ENCODE measurements at places on chromosomes 1 and 21. TPM values are rescaled to one million over a fixed set of nuclear protein-coding genes. Genes with fewer than 3 reads are reported as not detected.

DNA sequence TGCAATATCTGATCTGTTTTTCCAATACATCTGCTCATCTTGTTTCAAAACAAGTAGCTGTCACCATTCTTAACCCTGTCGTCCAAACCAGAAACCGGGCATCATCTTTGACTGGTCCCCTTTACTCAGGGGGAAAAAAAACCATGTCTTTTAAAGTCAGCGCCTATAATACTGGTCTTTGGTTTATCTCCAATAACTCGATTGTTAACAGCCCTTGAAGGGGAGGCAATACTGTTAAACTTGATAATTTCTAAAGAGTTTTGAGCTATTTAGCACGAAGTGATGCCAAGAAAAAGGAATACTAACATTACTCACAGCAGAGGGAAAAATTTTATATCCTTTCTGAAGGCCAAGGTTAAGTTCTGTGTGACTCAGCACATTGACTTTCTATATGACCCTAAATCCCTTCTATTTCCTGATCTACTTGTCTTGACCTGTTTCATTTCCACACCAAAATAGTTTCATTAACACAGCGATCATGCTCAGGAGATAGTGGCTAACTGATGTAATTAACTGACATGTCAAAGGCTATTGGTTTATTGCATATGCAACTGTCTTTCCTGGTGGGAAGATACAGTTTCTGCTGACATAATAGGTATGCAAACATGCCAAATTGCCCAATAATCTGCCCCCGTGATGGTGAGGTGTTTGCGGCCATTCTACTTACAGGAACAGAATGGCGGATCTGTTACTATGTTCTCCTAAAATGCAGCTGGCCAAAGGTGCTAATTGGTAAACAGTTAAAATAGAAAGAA is 59.1 kb downstream of the NFIA start:
- H3K27ac ChIP-seq: no peak overlapping the region
- no peaks in the 10 kb centered on the region for H3K27me3 ChIP-seq
- H3K4me3 ChIP-seq: no peak overlapping the region
- no peaks in the 10 kb centered on the region for H3K36me3 ChIP-seq
- no peak for DNase-seq

Gene DCST2
- 1.3 TPM for total RNA-seq

DNA sequence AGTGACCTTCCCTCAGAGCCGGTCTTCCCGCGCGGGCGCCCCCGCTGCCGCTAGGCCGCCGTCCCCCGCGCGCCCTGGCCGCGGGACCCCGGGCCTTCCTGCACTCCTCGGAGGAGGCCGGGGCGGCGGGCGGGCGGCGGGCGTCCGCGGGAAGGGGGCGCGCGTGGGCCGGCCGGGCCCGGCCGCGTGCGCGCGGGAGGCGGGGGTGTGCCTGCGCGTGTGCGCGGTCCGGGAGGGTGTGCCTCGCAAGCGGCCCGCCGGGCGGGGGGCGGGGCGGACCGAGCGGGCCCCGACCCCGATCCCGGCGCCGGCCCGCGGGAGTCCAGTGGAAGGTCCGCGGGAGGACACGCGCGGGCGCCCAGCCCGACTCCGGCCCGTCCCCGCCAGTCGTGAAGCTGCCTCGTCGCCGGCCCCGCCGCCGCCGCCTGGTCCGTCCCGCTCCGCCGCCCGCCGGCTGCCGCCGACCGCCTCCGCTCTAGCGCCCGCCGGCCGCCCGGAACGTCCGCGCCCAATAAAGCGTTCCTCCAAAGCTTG is 438 bp downstream of the MRPS6 start:
- no peaks in the 10 kb centered on the region for H3K27me3 ChIP-seq
- H3K4me3 ChIP-seq: peak overlapping the region; percentile 95
- peaks cover 3% of the 10 kb centered on the region for H3K36me3 ChIP-seq
- peaks cover 42% of the 10 kb centered on the region for H3K4me1 ChIP-seq

Gene IL23R
- total RNA-seq: not detected

Gene SMCP
- total RNA-seq: not detected

DNA sequence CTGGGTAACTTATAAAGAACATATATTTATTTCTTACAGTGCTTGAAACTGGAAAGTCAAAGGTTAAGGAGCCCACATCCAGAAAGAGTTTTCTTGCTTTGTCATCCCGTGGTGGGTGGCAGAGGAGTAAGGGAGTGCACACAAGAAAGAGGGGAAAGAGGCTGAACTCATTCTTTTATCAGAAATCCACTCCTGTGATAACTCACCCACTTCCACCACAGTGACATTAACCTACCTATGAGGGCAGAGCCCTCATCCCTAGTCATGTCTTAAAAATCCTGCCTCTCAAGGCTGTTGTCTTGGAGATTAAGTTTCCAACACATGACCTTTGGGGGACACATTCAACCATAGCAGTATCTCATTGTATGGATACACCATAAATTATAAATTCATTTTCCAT is 32.5 kb upstream of the RGS4 start:
- no peak for DNase-seq
- no peak overlapping the region for H3K4me3 ChIP-seq
- no peaks in the 10 kb centered on the region for H3K27me3 ChIP-seq
- no peaks in the 10 kb centered on the region for H3K36me3 ChIP-seq
- H3K27ac ChIP-seq: no peak overlapping the region

GRCh38 chr1:5424802-5425703 is 567.2 kb downstream of the NPHP4 start:
- H3K27me3 ChIP-seq: peaks cover 4% of the 10 kb centered on the region
- H3K4me3 ChIP-seq: peak overlapping the region; percentile 67
- DNase-seq: no peak
- H3K36me3 ChIP-seq: no peaks in the 10 kb centered on the region
- H3K4me1 ChIP-seq: peaks cover 65% of the 10 kb centered on the region

DNA sequence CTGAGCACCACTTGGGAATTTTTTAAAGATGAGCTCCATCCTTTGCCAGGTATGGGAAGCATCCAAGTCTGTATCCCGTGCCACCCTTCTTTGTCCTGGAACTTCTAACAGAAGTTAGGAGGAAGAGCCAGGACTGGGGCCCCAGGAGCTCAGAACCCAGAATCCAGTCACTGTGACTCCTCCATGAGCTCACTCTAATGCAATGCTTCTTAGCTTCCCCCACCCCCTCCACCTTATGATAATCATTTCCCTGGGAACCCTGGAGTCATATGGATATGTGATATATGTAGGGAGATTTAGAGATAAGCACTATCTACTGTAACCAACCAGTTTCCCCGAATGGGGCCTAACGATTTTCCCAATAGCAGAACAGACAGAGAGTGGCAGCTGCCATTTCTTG is 758 bp upstream of the SPRR5 start:
- no peaks in the 10 kb centered on the region for H3K4me1 ChIP-seq
- no peak overlapping the region for H3K27ac ChIP-seq
- peaks cover 8% of the 10 kb centered on the region for H3K27me3 ChIP-seq

DNA sequence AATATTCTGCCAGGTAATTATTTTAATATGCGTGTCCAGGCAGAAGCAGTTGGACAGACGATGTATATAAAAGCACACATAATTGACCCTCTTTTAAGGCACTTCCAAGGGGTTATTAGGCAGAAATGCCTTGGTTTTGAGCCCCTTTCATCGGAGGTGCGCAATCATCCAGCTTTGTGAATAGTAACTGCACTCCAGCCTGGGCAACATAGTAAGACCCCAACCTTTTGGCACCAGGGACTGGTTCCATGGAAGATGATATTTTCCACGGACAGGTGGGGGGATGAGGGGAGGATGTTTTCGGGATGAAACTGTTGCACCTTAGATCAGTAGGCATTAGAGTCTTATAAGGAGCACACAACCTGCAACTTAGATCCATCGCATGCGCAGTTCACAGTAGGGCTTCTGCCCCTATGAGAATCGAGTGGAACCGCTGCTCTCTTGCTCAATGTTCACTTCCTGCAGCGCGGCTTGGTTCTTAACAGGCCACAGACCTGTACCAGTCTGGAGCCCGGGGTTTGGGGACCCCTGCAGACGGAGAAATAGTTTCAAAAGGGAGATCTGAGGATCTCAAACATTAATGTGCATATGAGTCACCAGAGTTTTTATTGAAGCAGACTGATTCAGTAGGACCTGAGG is 1.8 kb upstream of the MCOLN2 start:
- H3K27me3 ChIP-seq: peaks cover 89% of the 10 kb centered on the region
- DNase-seq: peak; percentile 2
- H3K4me3 ChIP-seq: peak overlapping the region; percentile 73

DNA sequence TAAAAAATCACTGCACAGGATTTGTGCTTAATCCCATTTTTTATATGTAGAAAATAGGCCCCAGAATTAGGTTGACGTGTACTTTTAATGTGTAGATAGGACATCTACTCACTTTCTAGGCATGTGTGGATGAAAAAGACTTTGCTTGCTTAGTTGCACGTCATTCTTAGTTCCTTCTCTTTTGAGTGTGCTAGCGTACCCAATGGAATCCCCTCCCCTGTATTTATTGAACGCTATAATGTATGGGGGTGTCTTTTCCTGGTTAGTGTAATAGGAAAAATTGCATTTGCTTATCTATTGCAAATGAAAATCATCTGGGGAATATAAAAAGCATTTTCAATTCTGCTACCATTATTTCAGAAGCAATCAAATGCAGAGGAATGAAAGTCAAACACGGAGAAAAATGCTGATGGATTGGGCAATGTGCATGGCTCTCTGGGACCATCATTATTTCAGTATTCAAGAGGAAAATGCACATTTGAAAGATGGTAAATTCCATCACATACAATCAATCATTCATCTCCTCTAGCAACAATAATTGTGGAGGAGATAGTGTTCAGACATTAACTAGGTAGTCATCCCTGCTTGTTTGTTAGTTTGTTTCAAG is 277.0 kb upstream of the B3GALT2 start:
- no peak overlapping the region for H3K4me3 ChIP-seq
- no peak overlapping the region for H3K27ac ChIP-seq
- H3K36me3 ChIP-seq: no peaks in the 10 kb centered on the region
- no peak for DNase-seq
- peaks cover 16% of the 10 kb centered on the region for H3K4me1 ChIP-seq

Gene C4BPB
- not detected for total RNA-seq

DNA sequence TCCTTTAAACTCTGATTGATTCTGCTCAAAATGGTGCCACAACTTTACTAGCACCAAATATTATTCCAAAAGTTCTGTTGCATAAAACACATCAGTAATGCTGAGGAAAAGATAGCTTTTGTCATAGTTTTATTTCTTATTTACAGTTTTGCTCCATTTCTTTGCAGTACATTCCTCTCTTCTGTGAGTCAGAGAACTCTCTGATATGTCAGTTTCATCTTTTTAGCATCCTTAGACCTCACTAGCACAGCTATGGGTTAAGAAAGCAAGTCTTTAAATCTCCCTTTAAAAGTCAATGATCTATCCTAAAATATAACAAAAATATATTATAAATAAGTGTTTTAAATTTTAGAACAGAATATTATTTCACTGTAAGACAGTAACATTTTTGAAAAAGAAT is 356.6 kb upstream of the SNX7 start:
- no peak overlapping the region for H3K4me3 ChIP-seq
- H3K4me1 ChIP-seq: peaks cover 8% of the 10 kb centered on the region
- no peak overlapping the region for H3K27ac ChIP-seq
- DNase-seq: no peak
- H3K36me3 ChIP-seq: no peaks in the 10 kb centered on the region
- no peaks in the 10 kb centered on the region for H3K27me3 ChIP-seq

Gene DCST1
- not detected for total RNA-seq

Gene C1orf141
- not detected for total RNA-seq

DNA sequence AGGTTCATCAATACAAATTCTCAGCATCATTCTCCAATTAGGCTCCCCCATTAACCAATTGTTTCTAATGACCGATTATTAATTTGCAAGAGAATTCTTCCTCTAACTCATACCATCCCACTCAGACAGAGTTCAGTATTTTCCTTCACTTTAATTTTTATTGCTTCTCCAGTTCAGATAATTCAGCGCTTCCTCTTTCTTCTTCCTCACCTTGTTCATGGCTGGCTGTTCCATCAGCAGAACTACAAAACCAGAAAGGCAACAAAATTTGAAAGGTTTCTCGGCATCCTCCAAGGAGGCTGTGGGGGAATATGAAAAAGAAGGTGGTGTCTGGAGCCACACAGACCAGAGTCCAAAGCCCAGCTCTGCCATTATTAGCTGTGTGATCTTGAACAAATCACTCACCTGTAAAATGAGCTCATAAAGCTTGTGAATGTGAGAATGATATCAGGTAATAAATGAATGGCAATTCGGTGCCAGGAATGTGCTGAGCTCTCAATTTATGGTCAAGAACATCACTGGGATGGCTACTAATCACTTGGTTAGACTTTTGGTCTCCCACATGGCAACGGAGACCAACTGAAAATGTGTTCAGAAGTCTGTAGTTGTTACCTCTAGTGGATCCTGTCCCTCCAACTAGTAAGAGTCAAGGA is 11.7 kb upstream of the ZNF436 start:
- H3K27ac ChIP-seq: no peak overlapping the region
- DNase-seq: no peak
- no peaks in the 10 kb centered on the region for H3K27me3 ChIP-seq

GRCh38 chr1:19062258-19063029 is 106.0 kb upstream of the IFFO2 start:
- H3K27me3 ChIP-seq: peaks cover 5% of the 10 kb centered on the region
- DNase-seq: no peak
- H3K4me1 ChIP-seq: peaks cover 18% of the 10 kb centered on the region
- peaks cover 5% of the 10 kb centered on the region for H3K36me3 ChIP-seq

Gene C1orf116
- 0.37 TPM for total RNA-seq

Data from neural crest cell (in vitro differentiated cells).